KBM-7 (cell line): ENCODE measurements at places on chromosomes 2 and 18.

GRCh38 chr2:222794585-222795449, 66.0 kb upstream of the ACSL3 start:
- DNase-seq: no peak

DNA sequence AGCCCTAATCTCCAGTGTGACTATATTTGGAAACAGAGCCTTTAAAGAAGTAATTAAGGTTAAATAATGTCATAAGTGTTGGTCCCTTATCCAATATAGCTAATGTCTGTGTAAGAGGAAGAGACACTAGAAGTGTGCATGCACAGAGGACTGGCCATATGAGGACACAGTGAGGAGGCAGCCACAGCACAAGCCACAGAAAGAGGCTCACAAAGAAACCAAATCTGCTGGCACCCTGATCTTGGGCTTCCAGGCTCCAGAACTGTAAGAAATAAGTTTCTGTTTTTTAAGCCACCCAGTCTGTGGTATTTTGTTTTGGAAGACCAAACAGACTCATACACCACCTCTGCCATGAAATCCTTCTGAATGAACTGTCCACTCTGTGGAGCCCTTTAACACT, 186.4 kb upstream of the SLC39A10 start:
- DNase-seq: peak; percentile 16

GRCh38 chr2:877747-878146, 72.9 kb upstream of the SNTG2 start:
- DNase-seq: no peak

DNA sequence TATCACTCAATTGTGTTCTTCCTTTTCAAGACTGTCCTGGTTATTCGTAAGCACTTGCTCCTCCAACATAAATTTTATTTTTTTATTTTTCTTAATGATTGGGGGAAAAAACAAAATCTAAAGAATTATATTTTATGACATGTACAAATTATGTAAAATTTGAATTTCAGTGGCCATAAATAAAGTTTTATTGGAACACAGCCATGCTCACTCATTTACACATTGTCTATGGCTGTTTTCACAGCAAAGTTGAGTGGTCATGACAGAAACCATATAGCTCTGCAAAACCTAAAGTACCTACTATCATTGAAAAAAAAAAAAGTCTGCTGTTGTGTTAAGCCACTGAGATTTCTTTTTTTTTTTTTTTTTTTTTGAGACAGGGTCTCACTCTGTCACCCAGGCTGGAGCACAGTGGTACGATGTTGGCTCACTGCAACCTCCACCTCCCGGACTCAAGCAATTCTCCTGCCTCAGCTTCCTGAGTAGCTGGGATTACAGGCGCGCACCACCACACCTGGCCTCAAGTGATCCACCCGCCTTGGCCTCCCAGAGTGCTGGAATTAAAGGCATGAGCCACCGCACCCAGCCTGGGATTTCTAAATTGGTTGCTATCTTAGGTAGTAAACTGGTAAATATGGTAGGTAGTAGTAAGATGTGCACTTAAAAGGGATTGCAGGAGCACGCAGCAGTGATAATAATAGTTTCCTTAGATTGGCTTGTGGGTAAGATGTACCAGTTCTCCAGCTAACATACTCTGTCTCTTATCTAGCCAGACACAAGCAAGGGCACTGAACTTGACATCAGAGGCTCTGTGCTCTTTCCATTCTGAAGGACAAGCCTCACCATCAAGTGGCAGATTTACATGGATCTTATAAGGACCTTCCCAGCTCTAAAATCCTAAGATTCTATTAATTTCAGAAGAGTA, 44.4 kb downstream of the KCNG3 start:
- no peak for DNase-seq

GRCh38 chr18:47728921-47729320, 201.5 kb downstream of the SMAD2 start:
- DNase-seq: no peak

- no peak for DNase-seq
These were observed 129.8 kb downstream of the CTIF start for GRCh38 chr18:48668466-48669179.

- peak; percentile 41 for DNase-seq
These were observed 9.0 kb downstream of the RELCH start for GRCh38 chr18:62196079-62196478.

DNA sequence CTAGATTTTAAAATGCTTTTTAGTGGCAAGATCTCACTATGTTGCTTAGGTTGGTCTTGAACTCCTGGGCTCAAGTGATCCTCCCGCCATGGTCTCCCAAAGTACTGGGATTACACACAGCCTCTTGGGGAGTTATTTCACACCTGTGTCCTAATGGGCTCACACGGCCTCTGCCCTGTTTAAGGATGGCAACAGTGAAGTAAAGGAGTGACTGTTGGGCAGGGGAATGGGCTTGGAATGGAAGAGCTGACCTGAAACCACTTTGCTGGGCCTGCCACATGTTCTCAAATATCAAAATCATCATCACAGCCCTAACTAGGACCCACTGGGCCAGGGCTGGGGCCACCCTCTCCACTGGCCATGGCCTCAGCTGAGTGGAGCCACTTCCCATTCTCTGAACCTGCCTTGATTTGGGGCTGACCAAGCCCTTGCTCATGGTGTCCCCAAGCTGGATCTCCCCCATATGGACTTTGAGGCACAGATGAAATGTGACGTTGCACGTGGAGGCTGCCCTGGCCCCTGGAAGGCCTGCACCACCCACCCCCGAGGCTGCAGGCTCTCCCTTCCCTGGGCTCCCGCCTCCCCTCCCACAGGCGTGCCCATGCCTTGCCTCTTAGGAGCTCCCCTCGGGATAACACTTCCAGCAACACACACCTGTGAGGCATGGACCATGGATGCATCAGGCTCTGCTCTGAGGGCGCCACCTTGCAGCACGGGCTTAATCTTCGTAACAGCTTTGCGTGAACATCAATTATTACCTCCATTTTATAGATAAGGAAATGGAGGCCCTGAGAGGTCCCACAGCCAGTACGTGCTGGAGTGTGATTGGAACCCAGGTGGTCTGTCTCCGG, 71.8 kb upstream of the SMAD7 start:
- no peak for DNase-seq

- DNase-seq: peak; percentile 63
These were observed 1.3 kb downstream of the GORASP2 start for GRCh38 chr2:170930131-170930990.

DNA sequence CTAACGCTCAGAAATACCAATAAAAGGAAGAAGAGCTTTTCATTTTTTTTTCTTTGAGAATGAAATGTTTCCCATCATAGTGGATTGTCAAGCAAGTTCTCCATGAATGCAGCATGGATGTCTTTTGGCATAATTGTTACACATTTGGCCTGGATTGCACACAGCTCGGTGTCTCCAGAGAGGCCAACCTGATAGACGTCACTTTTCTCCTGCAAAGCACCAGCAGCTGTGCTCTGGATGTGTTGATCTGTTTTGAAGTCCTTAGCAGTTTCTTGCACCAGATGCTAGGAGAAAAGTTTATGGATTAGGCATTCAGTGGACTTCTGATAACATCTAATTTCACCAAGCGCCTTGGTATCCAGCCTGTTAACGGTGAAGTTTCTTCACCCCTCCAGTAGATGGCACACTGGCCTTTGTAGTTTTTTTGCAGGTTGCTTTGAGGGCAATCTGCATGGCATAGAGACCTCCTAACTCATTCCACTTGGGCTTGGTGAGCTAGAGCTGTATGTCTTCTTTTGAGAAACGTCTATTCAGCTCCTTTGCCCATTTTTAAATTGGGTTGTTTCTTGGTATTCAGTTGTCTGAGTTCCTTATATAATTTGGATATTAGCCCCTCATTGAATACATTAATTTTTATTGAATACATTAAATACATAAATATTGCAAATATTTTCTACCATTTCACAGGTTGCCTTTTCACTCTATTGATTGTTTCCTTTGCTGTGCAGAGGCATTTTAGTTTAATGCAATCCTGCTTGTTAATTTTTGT, 59.7 kb downstream of the PTH2R start:
- DNase-seq: peak; percentile 43

DNA sequence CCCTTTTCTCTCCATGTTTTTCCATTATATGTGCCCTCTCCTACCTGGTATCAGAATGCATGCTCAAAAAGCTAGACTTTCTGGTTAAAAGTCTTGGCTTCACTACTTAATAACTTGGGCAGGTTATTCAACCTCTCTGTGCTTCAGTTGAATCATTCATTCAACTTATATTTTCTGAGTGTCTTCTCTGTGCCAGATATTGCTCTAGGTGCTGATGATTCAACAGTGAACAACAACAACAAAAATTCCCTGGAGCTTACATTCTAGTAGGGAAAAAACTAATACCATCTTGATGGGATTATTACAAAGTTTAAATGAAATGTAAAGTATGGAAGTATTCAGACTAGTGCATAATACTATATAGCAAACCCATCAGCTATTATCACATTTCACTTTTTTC, 55.2 kb downstream of the SOS1 start:
- DNase-seq: no peak

DNA sequence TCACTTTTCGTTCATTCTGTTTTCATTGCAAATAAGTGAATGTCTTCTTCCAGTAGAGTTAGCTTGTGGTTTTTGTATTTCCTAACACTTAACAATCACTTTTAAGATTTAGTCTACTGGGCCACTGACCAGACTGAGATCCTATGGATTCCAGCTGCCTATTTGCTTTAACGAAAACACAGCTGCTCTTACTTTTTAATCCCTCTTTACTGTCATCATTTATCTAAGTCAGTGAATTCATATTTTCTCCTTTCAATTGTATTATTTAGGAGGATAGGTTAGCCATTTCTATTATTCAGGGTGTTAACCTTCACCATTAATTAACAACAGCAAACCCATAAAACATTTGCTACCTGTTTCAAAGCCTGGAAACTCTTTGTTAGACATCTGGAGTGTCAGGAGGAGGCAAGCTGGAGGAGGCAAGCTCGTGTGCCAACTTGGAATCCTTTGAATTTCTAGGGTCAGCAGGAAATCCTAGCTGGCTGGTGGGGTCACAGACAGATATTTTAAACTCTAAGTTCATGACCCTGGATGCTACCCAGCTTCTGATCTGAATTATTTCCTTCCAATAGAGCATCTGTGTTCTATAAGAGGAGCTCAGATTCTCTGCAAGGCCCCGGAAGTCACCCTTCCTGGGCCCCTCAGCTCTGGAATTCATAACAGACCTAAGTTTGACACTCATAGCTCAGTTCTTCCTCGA, 385.3 kb downstream of the RBM43 start:
- DNase-seq: no peak

DNA sequence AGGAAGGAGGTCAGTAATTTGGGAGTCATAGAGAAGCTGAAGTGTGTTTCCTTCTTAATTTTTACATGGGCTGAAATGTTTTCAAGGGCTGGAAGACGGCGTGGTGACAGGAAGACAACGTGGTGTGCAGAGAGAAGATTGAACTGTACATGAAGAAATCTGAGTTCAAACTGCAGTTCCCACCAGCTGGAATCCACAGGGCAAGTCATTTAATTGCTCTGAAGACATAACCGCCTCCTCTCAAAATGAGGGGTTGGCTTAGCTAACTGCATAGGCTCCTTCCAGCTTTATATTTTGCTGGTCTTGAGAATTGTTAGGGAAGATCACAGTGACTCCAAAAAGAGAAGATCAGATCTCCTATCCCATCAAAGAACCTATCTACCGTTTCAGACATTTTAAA, 103.9 kb downstream of the SLC8A1 start:
- no peak for DNase-seq

GRCh38 chr18:63545000-63545399, 2.8 kb downstream of the SERPINB12 start:
- no peak for DNase-seq

DNA sequence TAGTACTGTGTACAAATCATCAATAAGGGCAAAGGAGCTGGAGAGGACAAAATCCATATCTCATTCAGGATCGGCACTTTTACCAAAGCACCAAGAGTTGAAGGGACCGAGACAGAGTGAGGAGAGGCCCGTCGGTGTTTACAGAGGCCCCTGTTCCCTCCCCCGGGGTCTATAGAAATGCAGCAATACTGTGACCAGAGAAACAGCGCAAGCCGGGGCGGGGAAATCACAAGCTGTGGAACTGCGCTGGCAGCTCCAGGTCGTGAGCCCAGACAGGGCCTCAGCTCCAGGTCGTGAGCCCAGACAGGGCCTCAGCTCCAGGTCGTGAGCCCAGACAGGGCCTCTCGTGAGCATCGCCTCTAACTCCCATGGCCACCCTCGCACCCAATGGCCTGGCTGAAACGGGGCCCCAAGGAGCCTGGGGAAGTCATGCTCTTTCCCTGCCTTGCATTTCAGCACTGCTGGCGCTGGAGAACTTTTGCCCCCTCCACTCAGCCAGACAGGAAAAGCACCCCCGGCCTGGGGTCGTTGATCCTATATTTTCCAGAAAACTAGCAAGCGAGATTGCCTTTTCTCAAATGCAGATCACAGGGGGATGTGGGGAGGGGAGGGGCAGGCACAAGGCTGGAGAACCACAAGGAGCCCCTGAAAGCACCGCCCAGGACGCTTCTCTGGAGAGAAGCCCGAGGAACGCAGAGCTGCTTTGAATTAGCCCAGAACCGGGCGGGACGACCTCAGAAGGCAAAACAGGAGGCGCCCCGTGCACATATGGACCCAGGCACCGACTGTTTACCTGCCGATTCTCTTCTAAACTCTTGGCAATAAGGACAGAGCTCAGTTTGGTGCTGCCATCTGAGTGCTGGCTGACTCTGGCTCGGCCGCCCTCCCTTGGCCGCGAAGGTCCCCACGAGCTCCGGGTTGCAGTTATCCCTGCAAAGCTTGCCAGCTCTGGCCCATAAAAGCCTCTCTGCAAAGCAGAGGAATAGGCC, 223.7 kb downstream of the ACKR3 start:
- no peak for DNase-seq

GRCh38 chr2:99448556-99448955, 41.3 kb downstream of the REV1 start:
- DNase-seq: no peak

DNA sequence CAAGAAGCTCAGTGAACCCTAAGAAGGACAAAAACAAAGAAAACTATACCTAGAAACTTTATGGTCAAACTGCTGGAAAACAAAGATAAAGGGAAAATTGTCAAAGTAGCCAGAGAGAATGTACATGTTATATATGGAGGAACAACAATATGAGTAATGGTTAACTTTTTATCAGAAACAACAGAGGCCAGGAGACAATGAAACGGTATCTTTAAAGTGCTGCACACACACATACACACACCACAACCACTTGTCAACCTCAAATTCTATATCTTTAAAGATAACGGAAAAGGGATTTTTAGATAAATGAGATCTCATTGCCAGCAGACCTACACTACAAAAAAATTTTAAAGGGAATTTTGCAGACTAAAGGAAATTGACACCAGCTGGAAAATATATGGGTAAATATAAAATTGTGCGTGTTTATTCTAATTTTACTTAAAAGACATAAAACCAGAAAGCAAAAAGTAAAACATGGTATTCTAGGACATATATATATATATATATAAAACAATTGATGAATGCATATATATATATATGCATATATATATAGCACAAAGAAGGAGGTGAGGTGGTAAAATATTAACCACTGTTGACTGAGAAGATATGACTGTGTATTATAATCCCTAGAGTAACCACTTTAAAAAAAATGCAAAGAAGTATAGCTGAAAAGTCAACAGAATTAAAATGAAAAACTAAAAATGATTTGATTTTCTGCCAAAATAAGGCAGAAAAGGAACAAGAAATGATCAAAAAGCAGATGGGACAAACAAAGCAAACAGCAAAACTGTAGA, 172.0 kb downstream of the SRBD1 start:
- no peak for DNase-seq
